ENCODE measurements at places on chromosomes 16 and 17.

DNA sequence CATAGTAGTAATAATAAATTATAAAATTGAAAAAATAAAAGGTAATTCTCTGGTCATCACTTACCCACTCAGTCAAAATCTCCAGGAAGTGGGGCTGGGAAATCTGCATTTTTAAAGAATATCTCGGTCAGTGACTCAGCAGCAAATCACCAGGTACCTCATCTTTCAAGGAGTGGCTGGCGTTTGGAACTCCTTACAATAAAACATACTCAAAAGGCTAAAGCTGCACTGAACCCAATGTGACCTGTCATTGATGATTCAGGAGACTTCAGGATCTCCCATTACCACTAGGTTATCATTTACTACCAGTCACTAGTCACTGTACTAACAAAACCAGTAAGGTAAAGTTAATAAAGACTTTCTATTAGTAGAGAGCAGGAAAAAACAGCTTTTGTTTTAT is 21.5 kb upstream of the RFFL start:
- no peak for DNase-seq

- DNase-seq, result no peak
Observed at GRCh38 chr16:86466696-86467406, 43.5 kb upstream of the FOXF1 start.

DNA sequence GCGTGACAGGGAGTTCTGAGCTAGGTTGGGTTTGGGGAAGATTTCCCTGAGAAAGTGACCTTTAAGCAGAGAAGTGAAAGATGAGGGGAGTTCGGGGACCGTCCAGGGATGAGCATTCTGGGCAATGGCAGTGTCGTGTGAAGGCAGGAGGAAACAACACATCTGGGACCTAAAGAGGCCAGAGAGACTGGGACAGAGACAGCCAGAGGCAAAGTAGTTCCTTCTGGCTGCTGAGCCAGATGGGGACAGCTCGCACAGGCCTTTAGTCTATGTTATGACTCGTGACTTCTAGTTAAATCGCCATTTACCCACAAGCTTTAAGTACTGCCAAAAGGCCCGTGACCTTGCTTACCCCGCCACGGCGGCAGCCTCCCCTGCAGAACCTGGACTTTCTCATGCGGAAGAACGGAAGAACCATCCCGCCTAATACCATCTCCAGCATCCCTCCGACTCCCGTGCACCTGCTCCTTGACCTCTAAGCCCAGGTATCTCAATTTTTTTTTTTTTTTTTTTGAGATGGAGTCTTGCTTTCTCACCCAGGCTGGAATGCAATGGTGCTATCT is 8.5 kb upstream of the MED11 start:
- no peak for DNase-seq

DNA sequence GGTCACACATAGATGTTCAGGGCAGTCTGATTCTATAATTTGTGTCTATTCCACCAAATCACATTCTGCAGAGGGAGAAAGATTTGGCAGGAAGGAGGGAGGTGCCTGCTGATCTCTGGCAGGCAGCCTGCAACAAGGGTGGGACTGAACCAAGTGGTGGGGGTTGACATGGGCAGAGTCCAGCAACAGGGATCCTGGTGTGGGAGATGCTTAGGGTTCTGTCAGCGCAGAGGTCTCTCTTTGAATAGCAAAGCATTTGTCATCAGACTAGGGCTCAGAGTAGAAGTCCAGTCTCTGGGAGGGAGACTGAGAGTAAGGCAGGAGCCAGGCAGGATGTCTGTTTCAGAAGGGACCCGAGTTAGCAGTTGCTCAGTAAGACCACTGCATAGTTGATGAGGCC is 94.6 kb downstream of the UTP18 start:
- DNase-seq, result no peak

- DNase-seq, result no peak
Observed at GRCh38 chr17:80819422-80820164, 172.0 kb upstream of the CHMP6 start.

DNA sequence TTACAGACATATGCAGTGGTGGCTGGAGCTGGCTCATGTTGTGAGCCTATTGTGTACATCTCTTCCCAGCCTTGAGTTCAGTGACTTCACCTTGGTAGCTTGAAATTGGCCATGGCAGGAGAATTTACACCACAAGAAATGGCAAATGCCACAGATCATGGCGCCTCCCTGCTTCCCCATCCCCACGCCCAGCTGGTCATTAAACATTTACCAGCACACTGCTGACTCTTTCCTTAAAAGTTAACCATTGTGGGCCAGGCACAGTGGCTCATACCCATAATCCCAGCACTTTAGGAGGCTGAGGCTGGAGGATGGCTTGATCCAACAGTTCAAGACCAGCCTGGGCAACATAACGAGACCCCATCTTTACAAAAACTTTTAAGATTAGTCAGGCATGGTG is 22.6 kb upstream of the ITGB4 start:
- no peak for DNase-seq

GRCh38 chr16:49373504-49373903 is at the start of gene C16orf78:
Gene C16orf78 (plus strand): TSS chr16:49373804. CDS start chr16:49373940, 136 bp downstream.
- no peak for DNase-seq

GRCh38 chr17:68783861-68784260 is 171.3 kb downstream of the ABCA8 start:
- DNase-seq, result no peak

DNA sequence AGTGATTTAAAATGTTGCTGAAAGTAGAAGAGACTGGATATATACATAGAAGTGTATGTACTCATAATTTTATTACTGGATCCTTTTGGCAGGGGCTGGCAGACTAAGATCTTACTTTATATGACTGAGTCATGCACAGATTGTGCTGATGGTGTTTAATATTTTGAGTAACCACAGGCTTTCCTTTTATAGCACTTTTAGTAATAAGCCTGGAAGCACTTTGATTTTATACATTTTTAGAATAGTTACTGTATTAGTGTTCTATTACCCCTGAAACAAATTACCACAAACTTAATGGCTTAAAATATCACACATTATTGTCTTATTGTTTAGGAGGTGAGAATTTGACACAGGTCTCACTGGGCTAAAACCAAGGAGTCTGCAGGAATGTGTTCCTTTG is 113.4 kb upstream of the CDH8 start:
- DNase-seq, result no peak

DNA sequence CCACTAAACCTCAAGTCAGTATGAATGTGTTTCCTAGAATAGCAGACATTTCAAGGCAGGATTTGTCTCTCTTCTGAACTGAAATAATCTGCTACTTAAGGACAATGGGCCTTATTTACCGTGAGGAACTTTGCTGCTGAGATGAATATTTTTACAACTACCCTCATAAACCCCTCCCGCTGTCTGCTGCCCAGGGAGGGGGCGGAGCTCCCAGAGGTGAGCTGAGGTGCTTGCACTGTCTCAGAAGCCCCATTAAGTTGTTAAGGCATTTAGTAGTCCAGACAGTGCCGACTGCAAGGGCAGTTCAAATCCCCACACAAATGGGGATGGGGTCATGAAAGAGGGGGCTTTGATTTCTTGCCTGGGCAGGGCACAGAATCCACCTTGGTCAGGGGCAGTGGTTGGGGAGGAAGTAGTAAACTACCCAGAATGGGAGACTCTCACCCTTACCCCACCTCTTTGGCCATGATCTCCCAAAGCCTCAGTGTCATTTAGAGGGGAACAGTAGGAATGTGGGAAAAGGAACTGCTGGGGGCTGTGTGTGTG is 19.2 kb downstream of the HNF1B start:
- DNase-seq, result no peak

All from Kasumi-1 (cell line).